Aorta (tissue), 5 donors: ENCODE measurements at places on chromosomes 16 and 17. TPM values are rescaled to one million over a fixed set of nuclear protein-coding genes. Genes with fewer than 3 reads are reported as not detected.

The TMUB2 gene
- 39.7 TPM for total RNA-seq

The CASKIN1 gene
- not detected for total RNA-seq

The AGRP gene
- total RNA-seq = not detected

The CHAD gene
- total RNA-seq = 0.57 TPM

The SLC12A4 gene
- 139 TPM for total RNA-seq

The GPRC5C gene
- 51.7 TPM for total RNA-seq

The KRTAP2-4 gene
- total RNA-seq = not detected

The KRT35 gene
- total RNA-seq = not detected

DNA sequence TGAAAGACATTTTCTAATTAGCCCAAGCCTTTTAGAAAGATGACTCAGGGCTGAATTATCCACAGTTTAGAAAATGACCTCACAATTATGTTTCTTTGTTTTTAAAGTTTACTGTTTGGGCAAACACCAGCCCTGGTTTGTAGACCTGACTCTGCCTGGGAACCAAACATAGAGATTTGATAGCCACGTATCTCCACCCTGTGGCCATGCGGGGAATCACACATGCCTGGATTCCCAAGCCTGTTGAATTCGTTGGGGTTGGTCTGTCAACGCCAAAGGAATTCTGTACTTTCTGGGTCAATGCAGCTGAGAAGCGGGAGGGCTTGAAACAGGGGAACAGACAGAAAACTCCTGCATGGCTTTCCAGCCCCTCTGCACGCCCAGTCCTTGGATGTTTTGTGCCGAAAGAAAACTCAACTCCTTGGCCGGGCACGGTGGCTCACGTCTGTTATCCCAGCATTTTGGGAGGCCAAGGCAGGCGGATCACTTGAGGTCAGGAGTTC is 26.9 kb downstream of the CD300A start:
- no peaks in the 10 kb centered on the region for H3K4me1 ChIP-seq
- peak; percentile 85 for DNase-seq
- H3K27me3 ChIP-seq = no peaks in the 10 kb centered on the region
- no peak overlapping the region for H3K27ac ChIP-seq

DNA sequence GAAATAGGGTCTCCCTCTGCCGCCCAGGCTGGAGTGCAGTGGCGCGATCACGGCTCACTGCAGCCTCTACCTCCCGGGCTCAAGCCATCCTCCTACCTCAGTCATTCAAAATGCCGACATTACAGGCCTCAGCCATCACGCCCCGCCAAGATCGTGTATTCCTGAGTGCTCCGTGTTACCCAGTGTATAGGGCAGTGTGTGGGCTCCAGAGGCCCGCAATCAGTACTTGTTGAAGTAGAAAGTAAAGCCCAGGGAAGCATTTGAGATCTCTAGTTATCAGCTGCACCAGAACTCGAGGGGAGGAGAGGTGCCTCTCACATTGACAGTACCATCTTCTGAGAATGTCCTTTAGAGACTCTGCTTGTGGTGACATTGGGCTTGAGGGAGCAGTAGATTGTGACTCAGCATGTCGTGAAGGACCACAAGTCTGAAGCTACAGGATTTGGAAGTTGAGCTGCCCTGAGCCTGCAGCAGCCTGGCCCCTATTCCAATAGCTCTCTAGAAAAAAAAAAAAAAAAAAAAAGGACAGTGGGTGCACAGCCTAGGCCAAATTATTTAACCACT is 1.1 kb upstream of the PRPSAP1 start:
- H3K27me3 ChIP-seq = no peaks in the 10 kb centered on the region
- H3K4me1 ChIP-seq = no peaks in the 10 kb centered on the region

DNA sequence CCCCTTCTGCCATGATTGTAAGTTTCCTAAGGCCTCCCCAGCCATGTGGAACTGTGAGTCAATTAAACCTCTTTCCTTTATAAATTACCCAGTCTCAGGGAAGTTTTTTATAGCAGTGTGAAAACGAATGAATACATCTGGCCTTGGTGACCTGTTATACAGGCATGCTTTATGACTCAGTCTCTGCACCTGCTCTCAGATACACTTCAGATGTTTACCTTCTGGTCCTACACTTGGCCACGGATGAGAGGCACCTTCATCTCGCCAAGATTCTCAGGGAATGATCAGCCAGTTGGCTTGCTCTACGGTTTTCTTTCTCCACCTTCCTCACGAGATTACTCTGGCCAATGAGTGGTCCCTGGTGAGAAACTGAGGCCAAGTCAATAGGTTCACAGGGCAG is 304.7 kb downstream of the CA10 start:
- H3K36me3 ChIP-seq = no peaks in the 10 kb centered on the region
- no peaks in the 10 kb centered on the region for H3K4me1 ChIP-seq

GRCh38 chr17:50053654-50053960 is 2.3 kb upstream of the ITGA3 start:
- peaks cover 3% of the 10 kb centered on the region for H3K4me1 ChIP-seq
- H3K36me3 ChIP-seq = no peaks in the 10 kb centered on the region
- peak overlapping the region; percentile 14 for H3K27ac ChIP-seq
- H3K4me3 ChIP-seq = no peak overlapping the region
- H3K27me3 ChIP-seq = no peaks in the 10 kb centered on the region

GRCh38 chr17:59365383-59365981 is 34.0 kb downstream of the YPEL2 start:
- H3K4me3 ChIP-seq = no peak overlapping the region
- no peak for DNase-seq
- peaks cover 54% of the 10 kb centered on the region for H3K4me1 ChIP-seq
- no peaks in the 10 kb centered on the region for H3K36me3 ChIP-seq
- H3K27me3 ChIP-seq = no peaks in the 10 kb centered on the region

DNA sequence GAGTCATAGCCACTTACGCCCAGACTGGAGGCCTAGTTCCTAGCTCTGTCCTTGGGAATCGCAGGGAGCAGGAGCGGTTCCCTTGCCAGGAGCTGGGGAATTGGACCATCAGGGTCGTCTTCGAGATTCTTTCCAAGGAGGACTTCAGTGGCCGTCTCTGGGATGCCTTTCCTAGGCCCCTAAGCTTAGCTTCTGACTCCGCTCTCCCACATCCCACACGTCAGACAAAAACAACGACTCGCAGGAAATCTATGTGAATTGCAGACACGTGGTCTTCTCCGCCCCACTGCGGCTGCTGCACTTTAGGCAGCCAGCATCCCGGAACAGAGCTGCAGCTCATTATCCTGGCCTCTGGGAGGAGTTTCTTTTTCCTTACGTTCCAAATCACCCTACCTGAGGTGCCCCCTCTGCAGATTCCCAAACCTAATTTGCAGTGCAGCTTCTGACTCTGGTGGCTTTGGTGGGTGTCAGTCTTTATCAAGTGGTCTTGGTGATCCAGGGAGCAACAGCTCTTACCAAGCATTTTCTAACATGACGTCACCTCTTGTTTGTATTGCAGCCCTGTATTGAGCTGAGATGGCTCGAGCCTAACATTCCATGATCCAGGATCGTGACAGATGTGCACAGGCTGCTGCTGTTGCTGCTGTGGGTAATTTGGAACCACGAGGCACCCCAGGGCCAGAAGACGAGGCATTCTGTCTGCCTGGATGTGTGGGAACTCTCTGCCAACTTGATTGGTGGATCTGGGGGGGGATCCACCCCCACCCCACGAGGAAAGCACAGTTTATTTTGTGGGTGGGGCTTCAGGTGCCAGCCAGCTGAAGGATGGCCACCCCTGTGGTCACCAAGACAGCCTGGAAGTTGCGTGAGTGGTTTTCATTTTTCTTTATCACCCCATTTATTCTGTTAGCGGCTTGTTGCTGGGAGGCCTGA is 1.1 kb downstream of the KATNB1 start:
- no peak overlapping the region for H3K4me3 ChIP-seq
- no peaks in the 10 kb centered on the region for H3K36me3 ChIP-seq
- DNase-seq = no peak
- H3K27ac ChIP-seq = no peak overlapping the region

GRCh38 chr17:34582185-34582900 is 3.0 kb downstream of the TMEM132E start:
- no peaks in the 10 kb centered on the region for H3K4me1 ChIP-seq
- no peak overlapping the region for H3K4me3 ChIP-seq
- no peak overlapping the region for H3K27ac ChIP-seq

DNA sequence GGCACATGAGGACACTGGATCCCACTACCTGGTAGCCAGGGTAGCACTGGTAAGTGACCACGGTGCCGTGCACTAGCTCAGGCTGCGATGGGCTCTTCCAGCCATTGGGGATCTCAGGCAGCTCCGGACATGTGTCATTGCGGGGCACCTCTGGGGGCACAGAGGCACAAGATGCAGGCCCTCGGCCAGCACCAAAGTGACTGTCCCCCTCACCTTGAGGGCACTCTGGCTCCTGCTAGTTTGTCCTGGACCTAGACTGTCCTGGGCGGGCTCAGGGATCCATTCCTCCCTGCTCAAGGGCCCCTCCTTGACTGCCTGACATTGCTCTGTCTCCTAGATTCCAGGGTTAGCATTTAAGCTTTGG is 6.7 kb upstream of the PHF12 start:
- H3K4me3 ChIP-seq = no peak overlapping the region
- H3K36me3 ChIP-seq = no peaks in the 10 kb centered on the region
- H3K27me3 ChIP-seq = no peaks in the 10 kb centered on the region
- H3K27ac ChIP-seq = no peak overlapping the region
- peak; percentile 46 for DNase-seq

GRCh38 chr16:12771341-12771798 is 32.3 kb downstream of the CPPED1 start:
- DNase-seq = no peak
- no peak overlapping the region for H3K4me3 ChIP-seq
- no peaks in the 10 kb centered on the region for H3K4me1 ChIP-seq

- H3K4me3 ChIP-seq = no peak overlapping the region
- no peak overlapping the region for H3K27ac ChIP-seq
- H3K36me3 ChIP-seq = no peaks in the 10 kb centered on the region
- no peaks in the 10 kb centered on the region for H3K4me1 ChIP-seq
These were observed 35.6 kb upstream of the IRF8 start for GRCh38 chr16:85863384-85863774.

GRCh38 chr17:51054748-51055147 is 65.9 kb downstream of the SPAG9 start:
- H3K27ac ChIP-seq = no peak overlapping the region
- no peaks in the 10 kb centered on the region for H3K27me3 ChIP-seq
- no peak for DNase-seq
- no peak overlapping the region for H3K4me3 ChIP-seq
- H3K36me3 ChIP-seq = no peaks in the 10 kb centered on the region

- H3K4me3 ChIP-seq = no peak overlapping the region
- H3K36me3 ChIP-seq = no peaks in the 10 kb centered on the region
- H3K4me1 ChIP-seq = no peaks in the 10 kb centered on the region
- H3K27me3 ChIP-seq = no peaks in the 10 kb centered on the region
These were observed 97.5 kb upstream of the ASIC2 start for GRCh38 chr17:33390479-33391176.

GRCh38 chr16:4976079-4976478 is 17.9 kb downstream of the SEC14L5 start:
- H3K27ac ChIP-seq = no peak overlapping the region
- peak; percentile 6 for DNase-seq
- H3K4me3 ChIP-seq = no peak overlapping the region
- no peaks in the 10 kb centered on the region for H3K36me3 ChIP-seq
- H3K27me3 ChIP-seq = no peaks in the 10 kb centered on the region
- H3K4me1 ChIP-seq = no peaks in the 10 kb centered on the region

- H3K36me3 ChIP-seq = no peaks in the 10 kb centered on the region
- H3K27me3 ChIP-seq = no peaks in the 10 kb centered on the region
- peak; percentile 47 for DNase-seq
- no peak overlapping the region for H3K4me3 ChIP-seq
- H3K27ac ChIP-seq = no peak overlapping the region
These were observed 292.0 kb downstream of the CPPED1 start for GRCh38 chr16:12511708-12512107.

DNA sequence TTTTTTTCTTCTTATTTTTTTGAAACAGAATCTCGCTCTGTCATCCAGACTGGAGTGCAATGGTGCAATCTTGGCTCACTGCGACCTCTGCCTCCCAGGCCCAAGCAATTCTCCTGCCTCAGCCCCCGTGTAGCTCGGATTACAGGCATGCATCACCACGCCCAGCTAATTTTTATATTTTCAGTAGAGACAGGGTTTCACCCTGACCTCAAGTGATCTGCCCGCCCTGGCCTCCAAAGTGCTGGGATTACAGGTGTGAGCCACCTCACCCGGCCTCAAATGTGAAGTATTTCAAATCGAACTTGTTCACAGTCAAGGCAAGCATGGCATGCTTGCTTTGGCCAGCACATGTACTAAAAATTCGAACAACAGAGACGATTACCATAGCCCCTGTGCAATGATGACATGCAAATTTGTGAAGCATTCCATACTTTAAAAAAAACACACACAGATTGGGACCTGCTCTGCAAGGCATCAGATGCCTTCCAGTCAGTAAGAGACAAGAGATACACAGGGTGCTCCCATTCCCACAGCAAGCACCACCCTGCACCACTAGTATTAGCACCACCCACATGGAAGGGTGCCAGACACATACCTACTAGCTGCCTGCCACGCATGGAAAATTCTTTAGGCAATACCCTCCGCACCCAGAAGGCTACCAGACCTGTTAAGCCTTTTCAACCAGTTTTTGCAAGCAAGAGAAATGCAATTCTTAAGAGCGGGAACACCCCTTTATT is 47.2 kb downstream of the ANKRD11 start:
- no peaks in the 10 kb centered on the region for H3K4me1 ChIP-seq
- H3K4me3 ChIP-seq = no peak overlapping the region
- no peaks in the 10 kb centered on the region for H3K27me3 ChIP-seq
- DNase-seq = no peak
- H3K27ac ChIP-seq = peak overlapping the region; percentile 9

DNA sequence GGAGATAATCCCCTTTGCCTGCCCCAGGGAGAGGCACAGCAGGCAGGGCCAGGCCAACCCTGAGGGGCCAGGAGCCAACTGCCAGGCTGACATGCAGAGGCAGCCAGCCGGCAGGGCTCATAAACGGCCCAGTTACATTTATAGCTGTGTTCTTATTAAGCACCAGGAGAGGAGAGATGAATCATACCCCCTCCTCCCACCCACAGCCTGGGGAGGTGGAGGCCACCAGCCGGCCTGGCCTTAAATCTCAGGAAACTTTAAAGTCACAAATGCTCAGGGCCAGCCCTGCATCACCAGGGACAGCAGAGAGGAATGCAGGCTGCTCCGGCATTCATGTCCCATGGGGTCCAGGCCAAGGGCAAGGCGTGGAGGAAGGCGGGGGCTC is 177.2 kb downstream of the TMEM132E start:
- no peaks in the 10 kb centered on the region for H3K27me3 ChIP-seq
- no peaks in the 10 kb centered on the region for H3K36me3 ChIP-seq
- no peak for DNase-seq
- no peak overlapping the region for H3K4me3 ChIP-seq
- no peaks in the 10 kb centered on the region for H3K4me1 ChIP-seq

DNA sequence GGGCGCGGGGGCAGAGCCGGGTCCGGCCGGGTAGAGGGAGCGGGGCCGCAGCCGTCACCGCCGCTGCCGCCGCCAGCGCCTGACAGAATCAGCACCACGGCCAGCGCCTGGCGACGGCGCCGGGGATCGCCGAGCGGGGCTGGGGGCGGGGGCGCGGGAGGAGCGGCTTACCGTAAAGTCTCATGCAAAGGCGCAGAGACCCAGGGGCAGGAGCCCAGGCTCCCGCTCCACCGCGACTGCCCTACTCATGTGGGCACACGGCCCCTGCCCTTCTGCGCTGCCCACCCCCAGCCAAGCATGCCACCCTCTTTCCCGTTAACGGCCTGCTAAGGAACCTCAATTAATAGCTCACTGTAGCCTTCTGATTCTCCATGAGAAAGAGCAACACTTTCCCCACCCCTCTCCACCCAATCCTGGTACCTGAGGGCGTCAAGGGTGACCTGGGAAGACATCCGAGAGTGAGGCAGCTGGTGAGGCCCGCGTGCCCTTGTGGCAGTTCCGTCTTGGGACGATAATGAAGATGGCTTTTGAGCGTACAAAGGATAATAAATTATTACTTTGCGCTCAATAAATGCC is at the start of gene SEZ6:
SEZ6 (minus strand) TSS at position 98 of the 576 bp plus-strand sequence. CDS start 164 bp downstream, outside the sequence.
- peak; percentile 93 for DNase-seq
- no peaks in the 10 kb centered on the region for H3K27me3 ChIP-seq
- no peak within 1 kb of the TSS for H3K27ac ChIP-seq
- no peaks in the 10 kb centered on the region for H3K36me3 ChIP-seq
